ENCODE measurements at places on chromosomes 2 and 18.

GRCh38 chr2:144208924-144209323 lies 311.0 kb downstream of the ZEB2 start:
- no peak overlapping the region for H3K27ac ChIP-seq
- H3K4me1 ChIP-seq = peaks cover 2% of the 10 kb centered on the region
- no peak overlapping the region for H3K4me3 ChIP-seq
- no peaks in the 10 kb centered on the region for H3K36me3 ChIP-seq

- DNase-seq = no peak
- H3K36me3 ChIP-seq = no peaks in the 10 kb centered on the region
- no peak overlapping the region for H3K27ac ChIP-seq
- H3K4me3 ChIP-seq = no peak overlapping the region
- no peaks in the 10 kb centered on the region for H3K4me1 ChIP-seq
These were observed 67.9 kb downstream of the LOXHD1 start for GRCh38 chr18:46588971-46589660.

DNA sequence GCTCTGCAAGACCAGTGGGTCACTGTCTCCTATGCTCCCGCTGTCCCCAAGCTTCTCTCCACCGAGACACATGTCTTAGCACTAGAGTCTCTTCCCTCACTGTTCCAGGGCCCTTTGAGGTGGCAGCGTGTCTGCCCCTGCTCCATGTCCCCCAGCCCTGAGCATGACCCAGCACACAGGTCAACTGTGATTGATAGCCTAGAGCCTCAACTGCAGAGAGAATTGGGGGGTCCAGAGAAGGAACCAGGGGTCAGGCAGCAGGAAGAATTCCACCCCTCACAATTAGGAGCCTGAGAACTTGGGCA lies 54.6 kb upstream of the ODC1 start:
- no peaks in the 10 kb centered on the region for H3K36me3 ChIP-seq
- H3K27ac ChIP-seq = no peak overlapping the region
- H3K4me1 ChIP-seq = peaks cover 9% of the 10 kb centered on the region
- DNase-seq = no peak
- peaks cover 79% of the 10 kb centered on the region for H3K27me3 ChIP-seq

GRCh38 chr2:21740484-21740883 lies 616.7 kb downstream of the TDRD15 start:
- no peaks in the 10 kb centered on the region for H3K27me3 ChIP-seq
- no peak overlapping the region for H3K27ac ChIP-seq
- no peaks in the 10 kb centered on the region for H3K4me1 ChIP-seq
- no peaks in the 10 kb centered on the region for H3K36me3 ChIP-seq
- peak; percentile 1 for DNase-seq

GRCh38 chr18:66495844-66496243 lies 108.0 kb downstream of the CDH19 start:
- peak; percentile 49 for DNase-seq
- no peaks in the 10 kb centered on the region for H3K4me1 ChIP-seq
- no peak overlapping the region for H3K27ac ChIP-seq
- H3K36me3 ChIP-seq = no peaks in the 10 kb centered on the region
- no peaks in the 10 kb centered on the region for H3K27me3 ChIP-seq

GRCh38 chr2:37459095-37459981 lies 114.9 kb downstream of the QPCT start:
- peak; percentile 79 for DNase-seq
- H3K36me3 ChIP-seq = no peaks in the 10 kb centered on the region
- no peaks in the 10 kb centered on the region for H3K27me3 ChIP-seq
- H3K4me1 ChIP-seq = peaks cover 3% of the 10 kb centered on the region
- no peak overlapping the region for H3K27ac ChIP-seq
- no peak overlapping the region for H3K4me3 ChIP-seq

DNA sequence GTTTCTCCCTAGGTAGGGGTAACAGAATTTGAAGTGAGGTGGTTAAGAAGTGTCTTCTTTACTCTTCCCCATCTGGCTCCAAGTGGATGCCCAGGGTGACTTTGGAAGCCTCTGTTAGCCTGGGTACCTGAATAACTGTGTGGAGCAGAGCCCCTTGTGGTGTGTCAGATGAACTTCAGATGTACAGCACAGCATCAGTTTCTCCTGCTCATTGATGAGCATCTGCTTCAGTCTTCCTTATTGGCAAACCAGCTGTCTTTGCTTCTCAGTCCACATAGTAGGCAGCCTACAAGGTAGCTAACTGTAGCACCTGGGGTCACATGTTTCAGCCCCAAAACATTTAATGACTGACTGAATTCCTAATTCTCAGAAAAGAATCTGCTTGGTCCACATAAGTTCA lies 56.2 kb upstream of the ATP8B1 start:
- peak; percentile 26 for DNase-seq
- no peak overlapping the region for H3K4me3 ChIP-seq
- H3K36me3 ChIP-seq = no peaks in the 10 kb centered on the region
- no peaks in the 10 kb centered on the region for H3K4me1 ChIP-seq
- no peak overlapping the region for H3K27ac ChIP-seq

GRCh38 chr2:146068051-146068450 lies 1548.1 kb upstream of the ZEB2 start:
- H3K36me3 ChIP-seq = no peaks in the 10 kb centered on the region
- H3K4me3 ChIP-seq = no peak overlapping the region
- no peaks in the 10 kb centered on the region for H3K27me3 ChIP-seq
- DNase-seq = peak; percentile 5
- no peak overlapping the region for H3K27ac ChIP-seq

DNA sequence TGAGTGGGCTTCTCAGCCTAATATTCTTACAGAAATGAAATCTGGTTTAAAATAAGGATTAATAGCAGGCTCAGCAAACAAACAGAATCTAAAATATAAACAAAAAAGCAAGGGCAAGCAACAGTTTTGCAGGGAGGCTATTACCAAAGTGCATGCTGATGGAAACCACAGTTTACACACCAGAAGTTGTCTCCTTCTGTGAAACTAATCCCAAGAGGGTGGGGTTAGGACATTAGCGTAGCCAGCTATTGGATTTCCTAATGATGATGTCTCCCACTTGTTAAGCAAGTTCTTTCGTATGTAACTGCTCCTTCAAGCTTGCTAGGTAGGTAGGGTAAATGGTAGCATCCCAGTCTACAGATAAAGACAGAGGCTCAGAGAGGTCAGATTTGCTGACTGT lies 65.0 kb upstream of the TSPYL6 start:
- DNase-seq = peak; percentile 86
- no peak overlapping the region for H3K27ac ChIP-seq
- H3K27me3 ChIP-seq = no peaks in the 10 kb centered on the region
- no peaks in the 10 kb centered on the region for H3K4me1 ChIP-seq
- no peak overlapping the region for H3K4me3 ChIP-seq

GRCh38 chr18:13493725-13494124 lies 232.6 kb downstream of the FAM210A start:
- no peaks in the 10 kb centered on the region for H3K4me1 ChIP-seq
- H3K27ac ChIP-seq = no peak overlapping the region
- no peak overlapping the region for H3K4me3 ChIP-seq
- DNase-seq = no peak
- H3K36me3 ChIP-seq = no peaks in the 10 kb centered on the region

GRCh38 chr2:126802774-126803433 lies 95.8 kb upstream of the TEX51 start:
- peaks cover 4% of the 10 kb centered on the region for H3K27me3 ChIP-seq
- no peaks in the 10 kb centered on the region for H3K4me1 ChIP-seq
- no peaks in the 10 kb centered on the region for H3K36me3 ChIP-seq
- H3K4me3 ChIP-seq = no peak overlapping the region
- no peak for DNase-seq

DNA sequence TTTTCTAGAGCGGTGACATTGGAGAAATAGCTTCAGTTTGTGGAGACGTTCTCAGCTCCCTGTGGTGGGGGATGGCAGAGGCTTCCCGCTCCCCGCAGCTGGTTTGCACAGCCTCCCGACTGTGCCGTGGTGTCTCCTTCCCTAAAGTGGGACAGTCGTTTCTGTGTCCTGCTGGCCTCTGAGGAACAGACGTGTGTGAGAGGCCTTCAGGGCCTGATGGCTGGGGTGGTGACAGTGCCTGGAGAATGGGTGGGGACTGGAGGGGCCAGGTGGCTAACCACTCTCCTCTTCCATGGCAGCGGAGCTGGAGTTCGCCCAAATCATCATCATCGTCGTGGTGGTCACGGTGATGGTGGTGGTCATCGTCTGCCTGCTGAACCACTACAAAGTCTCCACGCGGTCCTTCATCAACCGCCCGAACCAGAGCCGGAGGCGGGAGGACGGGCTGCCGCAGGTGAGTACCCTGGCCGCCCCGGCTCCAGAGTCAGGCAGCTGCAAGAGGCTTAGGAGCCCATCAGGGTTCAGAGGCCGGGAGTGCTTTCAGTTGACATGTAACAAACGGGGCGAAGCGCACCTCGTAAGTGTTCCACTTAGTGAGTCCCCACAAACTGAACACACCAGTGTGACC lies 105.4 kb downstream of the FAM210A start:
- no peak overlapping the region for H3K4me3 ChIP-seq
- H3K36me3 ChIP-seq = no peaks in the 10 kb centered on the region
- DNase-seq = no peak
- peaks cover 22% of the 10 kb centered on the region for H3K27me3 ChIP-seq
- no peaks in the 10 kb centered on the region for H3K4me1 ChIP-seq
- no peak overlapping the region for H3K27ac ChIP-seq

GRCh38 chr2:237491515-237492118 lies 4.6 kb downstream of the MLPH start:
- no peaks in the 10 kb centered on the region for H3K27me3 ChIP-seq
- peaks cover 27% of the 10 kb centered on the region for H3K36me3 ChIP-seq
- H3K27ac ChIP-seq = no peak overlapping the region
- peak overlapping the region; percentile 24 for H3K4me3 ChIP-seq

DNA sequence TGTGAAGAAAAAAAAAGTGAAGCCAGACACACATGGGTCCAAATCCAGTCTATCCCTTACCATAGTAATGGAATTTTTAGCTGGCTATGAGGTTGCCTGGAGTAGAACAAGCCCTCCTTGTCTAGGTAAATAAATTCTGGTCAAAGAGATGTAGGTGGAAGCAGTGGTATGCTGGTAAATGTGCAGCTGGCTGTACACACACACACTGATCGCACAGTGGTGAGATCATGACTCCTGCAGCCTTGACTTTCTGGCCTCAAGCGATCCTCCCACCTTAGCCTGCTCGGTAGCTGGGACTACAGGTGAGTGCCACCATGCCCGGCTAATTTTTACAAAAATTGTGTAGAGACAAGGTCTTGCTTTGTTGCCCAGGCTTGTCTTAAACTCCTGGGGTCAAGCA lies 90.5 kb upstream of the FBXO11 start:
- no peak overlapping the region for H3K4me3 ChIP-seq
- H3K4me1 ChIP-seq = no peaks in the 10 kb centered on the region
- DNase-seq = no peak
- no peaks in the 10 kb centered on the region for H3K36me3 ChIP-seq

GRCh38 chr2:63862806-63863205 lies 21.1 kb downstream of the UGP2 start:
- no peak overlapping the region for H3K27ac ChIP-seq
- no peaks in the 10 kb centered on the region for H3K27me3 ChIP-seq
- no peak for DNase-seq

GRCh38 chr2:141703501-141703900 lies 427.3 kb downstream of the LRP1B start:
- no peak overlapping the region for H3K27ac ChIP-seq
- no peaks in the 10 kb centered on the region for H3K27me3 ChIP-seq

- no peak overlapping the region for H3K4me3 ChIP-seq
- H3K4me1 ChIP-seq = peaks cover 6% of the 10 kb centered on the region
- DNase-seq = peak; percentile 81
- peaks cover 2% of the 10 kb centered on the region for H3K36me3 ChIP-seq
These were observed 163.9 kb downstream of the GFPT1 start for GRCh38 chr2:69222953-69223658.

GRCh38 chr2:152858594-152859265 lies 140.3 kb downstream of the ARL6IP6 start:
- no peaks in the 10 kb centered on the region for H3K4me1 ChIP-seq
- H3K4me3 ChIP-seq = no peak overlapping the region
- H3K27ac ChIP-seq = no peak overlapping the region
- DNase-seq = no peak
- H3K27me3 ChIP-seq = no peaks in the 10 kb centered on the region
- no peaks in the 10 kb centered on the region for H3K36me3 ChIP-seq

- peaks cover 13% of the 10 kb centered on the region for H3K4me1 ChIP-seq
- DNase-seq = no peak
- H3K27ac ChIP-seq = no peak overlapping the region
- peaks cover 64% of the 10 kb centered on the region for H3K36me3 ChIP-seq
These were observed 3.7 kb upstream of the TMEM214 start for GRCh38 chr2:27029051-27029450.

DNA sequence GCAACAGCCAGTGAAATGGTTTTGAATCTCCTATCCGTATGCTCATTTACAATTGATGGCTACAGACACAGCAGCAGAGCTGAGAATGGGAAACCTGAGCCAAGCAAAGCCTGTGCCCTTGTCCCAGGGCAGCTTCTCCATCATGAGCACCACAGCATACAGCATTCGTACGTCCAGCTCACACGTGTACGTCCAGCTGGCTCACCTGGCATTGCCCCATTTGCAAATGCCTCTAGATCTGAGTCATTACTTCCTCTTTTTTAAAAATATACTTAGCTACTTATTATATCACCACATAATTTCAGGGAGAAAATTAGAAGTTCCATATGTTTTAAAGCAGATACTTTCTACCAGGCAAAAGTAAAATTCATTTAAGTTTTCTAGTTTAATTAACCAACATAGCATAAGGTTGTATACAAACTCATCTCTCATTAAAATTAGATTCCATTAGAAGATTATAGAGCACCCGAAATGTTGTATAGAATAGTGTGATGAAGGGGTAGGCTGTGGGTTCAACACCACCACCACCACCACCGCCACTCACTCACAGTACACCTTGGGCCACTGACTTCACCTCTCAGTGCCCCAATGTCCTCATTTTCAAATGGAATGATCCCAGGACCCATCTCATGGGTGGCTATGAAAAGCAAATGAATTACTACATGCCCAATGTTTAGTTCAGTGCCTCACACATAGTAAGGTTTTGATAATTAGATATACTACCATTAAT lies 31.4 kb upstream of the TMEM177 start:
- H3K27ac ChIP-seq = no peak overlapping the region
- H3K4me3 ChIP-seq = no peak overlapping the region
- DNase-seq = no peak

GRCh38 chr18:79882522-79883241 lies 68.8 kb downstream of the SLC66A2 start:
- no peaks in the 10 kb centered on the region for H3K27me3 ChIP-seq
- no peak overlapping the region for H3K4me3 ChIP-seq
- H3K4me1 ChIP-seq = no peaks in the 10 kb centered on the region
- DNase-seq = no peak
- H3K27ac ChIP-seq = no peak overlapping the region

All from mesenchymal stem cell (in vitro differentiated cells and primary cell).